ENCODE measurements at places on chromosomes 4 and X.

DNA sequence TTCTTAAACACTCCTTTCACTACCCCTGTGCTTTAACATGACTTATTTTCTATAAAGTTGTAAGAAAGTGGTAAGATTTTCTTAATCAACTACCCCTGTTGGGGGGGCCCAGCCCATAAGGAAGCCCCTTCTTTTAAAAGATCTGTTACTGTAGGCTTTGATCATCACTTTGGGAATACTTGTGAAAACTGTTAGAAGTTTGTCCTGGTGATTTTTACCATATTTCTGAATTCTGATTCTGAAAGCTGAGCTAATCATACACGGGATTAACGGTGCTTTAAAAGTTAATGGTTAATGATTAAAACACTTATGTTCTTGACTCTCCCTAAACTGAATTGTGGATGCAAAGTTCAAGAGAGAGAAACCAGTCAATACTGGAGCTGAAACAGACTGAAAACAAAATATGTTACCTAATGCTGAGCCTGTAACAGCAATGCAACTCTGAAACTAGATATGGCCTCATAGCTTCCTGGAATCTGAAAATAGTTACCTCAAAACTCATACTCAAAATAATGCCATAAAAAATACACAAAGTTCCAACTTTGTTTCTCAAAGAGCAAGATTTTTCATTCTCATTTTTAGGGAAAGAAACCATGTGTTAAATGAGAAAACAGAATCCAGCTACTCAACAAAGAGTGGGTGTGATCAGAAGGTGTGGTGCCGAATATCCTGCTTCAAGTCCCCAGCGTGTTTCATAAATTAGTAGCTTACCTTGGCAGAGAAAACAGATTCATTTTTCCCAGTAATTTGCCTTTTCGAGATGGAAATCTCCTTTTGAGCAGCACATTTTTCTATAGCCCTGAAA is 31.6 kb downstream of the ADH7 start:
- DNase-seq: no peak

GRCh38 chrX:111338095-111338698 is 67.9 kb upstream of the CAPN6 start:
- DNase-seq: no peak

DNA sequence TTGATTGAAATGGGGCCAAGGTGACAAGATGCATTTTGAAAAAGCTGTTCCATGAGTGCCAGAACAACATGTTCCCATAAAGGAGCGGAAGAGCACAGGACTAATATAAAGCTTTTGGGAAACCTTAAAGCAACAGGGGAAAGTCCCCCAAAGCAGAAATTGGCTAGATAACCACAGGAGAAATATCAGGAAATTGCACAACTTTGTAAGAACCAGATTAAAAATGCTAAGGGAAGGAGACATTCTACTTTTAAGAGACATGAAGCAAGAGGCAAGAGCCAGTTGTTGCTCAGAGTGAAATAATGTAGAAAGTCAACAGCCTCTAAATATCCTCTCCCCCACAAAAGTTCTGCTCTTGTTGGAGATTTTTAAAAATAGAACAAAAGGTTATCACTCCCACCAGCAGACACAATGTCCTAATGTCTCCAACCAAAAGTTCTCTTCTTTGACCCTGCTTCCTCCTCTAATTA is 85.2 kb upstream of the LNX1 start:
- DNase-seq: no peak

GRCh38 chr4:103375278-103375677 is 177.1 kb upstream of the CENPE start:
- no peak for DNase-seq

DNA sequence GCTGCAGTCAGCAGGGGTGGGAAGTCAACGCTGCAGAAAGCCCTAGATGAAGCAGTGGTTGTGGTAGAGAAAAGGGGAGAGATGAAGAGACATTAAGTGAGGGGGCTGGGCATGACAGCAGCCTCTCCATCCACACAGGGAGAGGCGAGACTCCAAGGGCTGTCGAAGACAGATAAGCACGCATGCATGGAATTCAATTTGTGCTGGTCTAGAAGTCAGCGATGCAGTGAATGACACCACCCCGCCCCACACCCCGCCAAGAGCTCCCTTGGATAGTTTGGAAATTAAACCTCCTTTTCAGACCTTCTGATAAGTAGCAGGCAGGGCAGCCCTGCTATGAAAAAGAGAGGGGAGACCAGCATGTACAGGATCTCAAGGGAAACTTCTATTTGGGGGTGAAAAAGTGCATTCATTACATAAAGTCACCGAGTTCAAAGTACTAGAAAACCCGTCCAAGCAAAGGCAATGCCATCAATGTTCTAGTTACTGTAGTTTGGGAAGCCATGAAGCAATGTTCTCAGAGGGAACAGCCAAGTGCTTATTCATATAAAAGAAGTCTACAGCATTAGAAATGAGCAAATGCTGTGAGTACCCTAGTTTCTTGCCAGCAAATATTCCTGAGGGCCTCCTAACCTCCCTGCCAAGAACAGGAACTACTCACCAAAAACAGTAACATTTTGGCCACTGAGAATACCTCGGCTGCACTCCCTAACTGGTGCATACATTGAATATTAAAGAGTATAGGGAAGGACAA is 152.3 kb upstream of the ANXA10 start:
- DNase-seq: no peak

- no peak for DNase-seq
These were observed 21.2 kb downstream of the NSG1 start for GRCh38 chr4:4408132-4408523.

GRCh38 chr4:149403081-149403480 is 412.6 kb downstream of the IQCM start:
- DNase-seq: no peak

DNA sequence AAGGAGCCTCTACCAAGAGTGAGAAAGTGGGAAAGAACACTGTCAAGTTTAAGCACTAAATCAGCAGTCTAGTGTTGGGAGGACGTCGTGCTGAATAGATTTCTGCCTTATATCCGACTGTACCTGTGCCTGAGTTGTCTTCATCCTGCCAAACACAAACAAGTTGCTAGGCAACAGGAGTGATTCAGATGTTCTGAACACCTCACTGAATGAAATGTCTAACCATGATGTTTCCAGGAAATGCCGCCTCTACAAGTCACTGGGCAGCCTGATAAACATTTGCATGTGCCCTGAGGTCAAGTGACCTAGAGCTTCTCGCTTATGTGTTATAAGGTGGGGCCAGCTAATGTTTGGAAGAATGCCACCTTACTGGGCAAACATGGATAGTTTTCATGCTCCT is 37.9 kb downstream of the SGMS2 start:
- DNase-seq: no peak

DNA sequence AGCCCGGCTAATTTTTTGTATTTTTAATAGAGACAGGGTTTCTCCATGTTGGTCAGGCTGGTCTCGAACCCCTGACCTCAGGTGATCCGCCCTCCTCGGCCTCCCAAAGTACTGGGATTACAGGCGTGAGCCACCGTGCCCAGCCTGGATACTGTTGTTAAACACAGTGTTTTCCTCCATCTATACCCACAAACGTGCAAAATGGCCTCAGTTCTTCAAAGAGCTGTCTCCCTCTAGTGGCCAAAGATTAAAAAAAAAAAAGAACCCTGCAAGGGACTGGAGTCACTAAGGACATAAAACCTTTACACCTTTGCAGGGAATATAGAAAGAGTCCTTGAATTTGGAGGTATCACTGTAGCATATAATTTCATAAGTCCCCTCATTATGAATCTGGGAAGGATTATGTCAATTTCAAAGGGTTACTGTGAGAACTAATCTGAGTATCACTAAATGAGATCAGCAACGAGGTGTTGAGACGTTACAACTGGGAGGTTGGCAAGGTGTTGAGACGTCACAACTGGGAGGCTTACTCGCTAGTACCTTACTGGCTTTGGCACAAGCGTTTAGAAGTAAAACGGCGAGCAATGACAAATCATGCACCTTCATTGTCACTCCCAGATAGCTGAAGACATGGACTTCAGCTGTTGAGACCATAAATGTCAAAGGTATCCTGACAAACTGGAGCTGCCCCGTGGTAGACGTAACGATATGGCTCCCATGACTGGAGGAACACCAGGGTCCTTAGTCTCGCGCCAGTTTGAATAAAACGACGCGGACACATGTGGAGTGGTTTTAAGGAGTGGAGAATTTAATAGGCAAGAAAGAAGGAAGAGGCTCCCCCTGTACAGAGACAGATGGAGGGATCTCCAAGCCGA is 33.4 kb upstream of the ENPP6 start:
- no peak for DNase-seq

GRCh38 chr4:107210450-107211239 is 174.5 kb upstream of the DKK2 start:
- no peak for DNase-seq

DNA sequence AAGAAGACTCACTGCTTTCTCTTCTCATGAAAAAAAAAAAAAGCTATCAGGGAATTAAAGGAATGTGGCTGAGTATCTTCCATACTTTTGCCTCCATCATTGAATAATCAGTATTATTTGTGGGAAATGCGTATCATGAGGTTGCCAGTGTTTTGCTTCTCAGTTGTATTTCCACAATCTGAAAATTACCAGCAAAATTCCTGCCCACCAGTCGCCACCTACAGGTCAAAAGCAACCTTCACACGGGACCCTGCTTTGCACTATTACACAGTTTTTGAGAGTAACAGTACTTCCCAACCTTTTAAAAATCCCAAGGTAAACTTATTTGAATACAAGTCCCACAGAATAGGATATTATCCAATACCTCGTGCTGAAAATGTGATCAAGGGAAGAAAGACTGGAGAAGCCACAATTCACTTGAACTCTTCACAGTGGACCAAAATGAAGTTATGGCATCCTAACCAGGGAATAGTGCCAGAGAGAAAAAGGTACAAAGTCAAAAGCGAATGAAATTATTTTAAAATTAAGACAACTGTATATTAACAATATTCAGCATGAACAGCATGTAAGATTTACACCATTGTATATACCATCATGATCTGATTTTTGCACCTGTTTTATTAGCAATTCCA is 30.4 kb downstream of the PGRMC1 start:
- DNase-seq: no peak

GRCh38 chr4:78310007-78310739 is 241.4 kb upstream of the ANXA3 start:
- no peak for DNase-seq

- no peak for DNase-seq
These were observed 75.6 kb upstream of the ZFP42 start for GRCh38 chr4:187919966-187920365.

DNA sequence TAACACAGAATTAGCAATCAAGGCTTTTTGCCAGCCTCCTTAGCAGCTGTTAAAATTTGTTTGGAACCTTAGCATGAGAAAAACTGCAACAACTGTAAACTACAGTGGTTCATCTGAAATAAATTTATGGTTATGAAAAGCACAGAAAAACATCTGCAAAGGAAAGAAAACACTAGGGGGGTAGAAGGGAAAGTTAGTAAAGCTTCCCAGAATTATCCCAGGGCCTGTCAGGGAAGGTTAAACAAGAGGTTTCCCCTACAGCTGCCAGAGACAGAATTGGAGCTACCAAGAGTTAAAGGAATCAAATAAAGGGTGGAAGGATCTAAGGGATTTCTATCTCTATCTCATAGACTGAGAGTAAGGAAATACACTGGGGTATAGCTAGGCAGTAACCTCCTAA is 234.7 kb upstream of the DIAPH2 start:
- no peak for DNase-seq

DNA sequence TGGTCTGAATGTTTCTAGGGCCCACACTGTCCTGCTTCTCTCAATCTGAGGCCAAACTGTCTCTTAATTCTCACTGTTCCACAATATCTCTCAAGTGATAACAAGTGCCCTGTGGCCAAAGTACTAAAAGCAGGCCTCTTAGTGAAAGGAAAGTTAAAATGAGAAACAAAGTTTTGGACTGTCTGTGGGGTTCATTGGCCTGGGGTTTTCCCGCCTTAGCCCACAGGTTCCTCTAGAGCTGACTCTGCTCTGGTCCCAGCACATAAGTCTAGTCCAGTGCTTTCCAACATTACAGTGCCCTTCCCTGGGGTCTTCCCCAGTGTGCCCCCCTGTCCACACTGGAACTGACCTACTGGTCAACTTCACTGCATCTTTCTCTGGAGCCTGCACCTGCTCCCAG is 6.3 kb downstream of the MAGEB1 start:
- no peak for DNase-seq

- no peak for DNase-seq
These were observed 624.6 kb upstream of the TECRL start for GRCh38 chr4:65033899-65034298.

DNA sequence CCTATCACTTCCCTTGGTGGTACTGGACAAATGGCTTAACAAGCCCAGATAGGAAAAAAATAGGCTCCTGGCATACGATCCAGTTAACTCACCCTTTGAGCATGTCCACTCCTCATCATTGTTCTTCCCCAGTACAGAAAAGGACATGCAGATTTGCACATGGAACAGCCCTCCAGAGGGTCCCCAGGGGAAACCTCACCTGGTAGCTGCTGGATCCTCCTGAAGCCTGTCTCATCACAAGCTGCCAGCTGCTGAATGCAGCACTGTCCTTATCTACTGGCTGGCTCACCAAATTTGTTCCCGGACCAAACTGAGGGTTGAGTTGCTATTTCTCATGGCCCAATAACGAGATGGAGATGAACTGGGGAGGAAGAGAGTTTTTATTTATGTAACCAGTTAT is 49.4 kb downstream of the SERTM2 start:
- no peak for DNase-seq

DNA sequence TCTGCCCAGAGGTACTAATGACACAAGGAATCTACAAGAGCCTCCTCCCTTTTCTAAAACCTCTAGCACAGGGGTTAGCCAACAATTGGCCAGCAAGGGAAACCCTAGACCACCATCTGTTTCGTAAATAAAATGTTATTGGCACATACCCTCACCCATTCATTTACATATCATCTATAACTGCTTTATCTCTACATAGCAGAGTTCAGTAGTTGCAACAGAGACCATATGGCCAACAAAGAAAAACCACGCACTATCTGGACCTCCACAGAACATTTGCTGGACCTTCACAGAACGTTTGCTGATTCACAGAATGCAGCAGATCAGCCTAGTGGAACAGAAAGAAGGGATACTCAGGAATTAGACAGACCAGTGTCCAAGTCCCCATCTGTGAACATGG is 9.4 kb downstream of the SLC2A9 start:
- no peak for DNase-seq

DNA sequence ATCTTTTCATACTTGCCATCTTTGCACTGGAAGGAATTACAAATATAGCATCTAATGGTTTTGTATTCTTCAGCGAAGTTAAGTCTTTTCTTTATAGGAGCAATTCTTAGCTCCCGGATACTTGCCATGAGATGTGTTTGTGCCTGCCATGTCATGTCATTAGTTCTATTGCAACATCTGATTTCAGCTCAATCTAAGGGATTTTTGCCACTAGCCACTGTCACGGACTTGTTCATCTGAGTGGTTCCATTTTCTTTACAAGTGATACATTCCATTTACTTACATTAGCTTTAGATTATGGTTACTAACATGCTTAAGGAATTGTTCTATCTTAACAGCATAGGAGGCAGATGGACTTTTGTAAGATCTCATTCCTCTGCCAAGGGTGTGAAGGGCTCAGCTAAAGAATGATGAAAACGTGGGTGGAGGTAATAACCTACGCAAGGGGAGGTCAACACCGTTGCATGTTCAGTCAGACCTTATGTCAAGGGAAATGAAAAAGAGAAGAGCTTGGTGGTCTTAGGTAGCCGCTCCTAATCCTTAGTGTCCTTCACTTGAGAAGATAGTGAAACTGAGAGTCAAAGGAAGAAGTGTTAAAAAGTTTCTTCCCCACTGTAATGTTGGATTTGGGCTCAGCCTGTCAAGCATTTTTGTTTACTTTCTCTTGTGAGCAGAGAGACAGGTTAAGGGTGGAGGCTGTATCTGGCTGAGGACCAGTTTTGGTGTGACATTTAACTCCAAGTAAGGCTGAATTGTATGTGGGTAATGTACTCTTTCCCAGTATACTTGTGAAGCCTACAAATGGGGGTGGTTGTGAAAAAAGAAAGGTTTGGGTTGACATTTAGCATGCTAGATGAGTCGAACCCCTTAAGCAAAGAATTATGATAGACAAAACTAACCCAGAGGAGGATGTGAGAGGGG is 3.6 kb upstream of the KLHL2 start:
- DNase-seq: no peak

Data from activated naive CD4-positive, alpha-beta T cell (primary cell).